Left ventricle myocardium inferior (tissue), 1 donor: ENCODE measurements at places on chromosomes 16 and 17.
A peak's percentile ranks its signal among the peaks of the same experiment; 100 is the strongest.

- H3K27ac ChIP-seq = no peak overlapping the region
- H3K4me1 ChIP-seq = no peaks in the 10 kb centered on the region
- H3K36me3 ChIP-seq = no peaks in the 10 kb centered on the region
- H3K4me3 ChIP-seq = no peak overlapping the region
- DNase-seq = no peak
Observed at GRCh38 chr17:63082273-63082861, 116.3 kb downstream of the TANC2 start.

DNA sequence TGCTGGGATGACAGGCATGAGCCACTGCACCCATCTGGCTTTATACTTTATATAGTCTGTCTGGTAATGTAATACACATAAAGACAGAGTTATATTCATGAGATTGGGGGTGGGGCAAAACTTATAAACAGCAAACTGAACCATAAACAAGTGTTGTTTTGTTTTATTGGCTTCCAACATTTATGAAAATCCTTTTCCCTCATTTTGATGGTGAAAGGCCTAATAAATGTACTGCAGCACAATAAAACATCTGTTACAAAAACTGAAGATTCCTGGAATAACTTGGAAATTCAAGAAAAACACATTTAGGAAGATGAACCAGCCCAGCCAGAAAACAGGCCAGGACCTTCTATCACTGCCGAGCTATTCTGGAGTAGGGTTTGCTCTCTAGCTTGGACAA lies 16.1 kb downstream of the NPRL3 start:
- H3K4me3 ChIP-seq = no peak overlapping the region
- H3K27ac ChIP-seq = no peak overlapping the region
- no peak for DNase-seq
- no peaks in the 10 kb centered on the region for H3K27me3 ChIP-seq
- peaks cover 5% of the 10 kb centered on the region for H3K4me1 ChIP-seq

DNA sequence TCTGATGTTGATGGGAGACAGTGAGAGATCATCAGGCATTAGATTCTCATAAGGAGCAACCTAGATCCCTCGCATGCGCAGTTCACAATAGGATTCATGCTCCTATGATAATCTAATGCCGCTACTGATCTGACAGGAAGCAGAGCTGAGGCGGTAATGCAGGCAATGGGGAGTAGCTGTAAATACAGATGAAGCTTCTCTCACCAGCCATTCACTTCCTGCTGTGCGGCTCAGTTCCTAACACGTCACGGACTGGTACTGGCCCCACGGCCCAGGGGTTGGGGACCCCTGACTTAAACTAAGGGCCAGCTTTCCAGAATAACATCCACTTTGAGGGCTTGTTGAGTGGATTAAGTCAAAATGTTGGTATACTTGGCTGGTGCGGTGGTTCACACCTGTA lies 2.6 kb upstream of the TMEM219 start:
- no peak overlapping the region for H3K27ac ChIP-seq
- H3K4me3 ChIP-seq = no peak overlapping the region
- peaks cover 27% of the 10 kb centered on the region for H3K4me1 ChIP-seq
- H3K27me3 ChIP-seq = no peaks in the 10 kb centered on the region

- H3K4me1 ChIP-seq = no peaks in the 10 kb centered on the region
- DNase-seq = no peak
- H3K27me3 ChIP-seq = no peaks in the 10 kb centered on the region
- H3K27ac ChIP-seq = no peak overlapping the region
Observed at GRCh38 chr16:5385115-5385514, 287.5 kb upstream of the EEF2KMT start.

DNA sequence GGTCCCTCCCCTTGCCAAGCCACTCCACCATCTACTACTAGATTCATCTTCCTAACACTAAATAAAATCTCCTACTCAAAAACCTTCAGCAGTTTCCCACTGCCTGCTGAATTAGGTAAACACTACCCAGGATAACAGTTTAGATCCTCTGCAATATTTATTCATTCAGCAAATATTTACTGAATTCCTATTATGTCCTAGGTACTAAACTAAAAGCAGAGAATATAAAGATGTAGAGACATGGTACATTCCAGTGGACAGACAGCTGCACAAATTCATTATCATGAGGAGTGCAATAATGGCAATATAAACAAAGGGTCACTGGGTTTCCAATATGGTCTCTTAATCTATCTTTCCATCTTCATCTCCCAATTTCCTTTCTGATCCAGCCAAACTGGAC lies 30.7 kb upstream of the HOXB13 start:
- no peak for DNase-seq
- no peak overlapping the region for H3K27ac ChIP-seq
- peaks cover 11% of the 10 kb centered on the region for H3K4me1 ChIP-seq

DNA sequence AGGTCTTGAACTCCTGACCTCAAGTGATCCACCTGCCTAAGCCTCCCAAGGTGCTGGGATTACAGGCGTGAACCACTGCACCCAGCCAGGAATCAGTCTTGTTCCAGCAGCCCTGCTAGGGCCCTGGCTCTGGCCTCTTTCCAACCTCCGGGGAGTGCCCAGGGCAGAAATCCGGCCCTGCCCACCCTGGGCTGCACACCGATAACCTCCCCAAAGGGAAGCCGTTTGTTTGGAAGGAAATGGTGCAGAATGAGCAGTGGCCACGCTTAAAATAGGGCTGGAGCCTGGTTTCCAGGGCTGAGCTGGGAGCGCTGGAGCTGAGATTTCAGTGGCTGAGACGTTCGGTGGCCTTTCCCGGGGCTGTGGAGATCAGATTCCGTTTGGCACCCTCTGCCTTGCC lies 17.8 kb upstream of the EMP2 start:
- peaks cover 49% of the 10 kb centered on the region for H3K4me1 ChIP-seq
- peak; percentile 64 for DNase-seq
- H3K4me3 ChIP-seq = no peak overlapping the region

- no peak overlapping the region for H3K27ac ChIP-seq
- H3K36me3 ChIP-seq = no peaks in the 10 kb centered on the region
- no peak for DNase-seq
- H3K4me1 ChIP-seq = peaks cover 15% of the 10 kb centered on the region
Observed at GRCh38 chr16:85689285-85689949, 663 bp upstream of the GINS2 start.

DNA sequence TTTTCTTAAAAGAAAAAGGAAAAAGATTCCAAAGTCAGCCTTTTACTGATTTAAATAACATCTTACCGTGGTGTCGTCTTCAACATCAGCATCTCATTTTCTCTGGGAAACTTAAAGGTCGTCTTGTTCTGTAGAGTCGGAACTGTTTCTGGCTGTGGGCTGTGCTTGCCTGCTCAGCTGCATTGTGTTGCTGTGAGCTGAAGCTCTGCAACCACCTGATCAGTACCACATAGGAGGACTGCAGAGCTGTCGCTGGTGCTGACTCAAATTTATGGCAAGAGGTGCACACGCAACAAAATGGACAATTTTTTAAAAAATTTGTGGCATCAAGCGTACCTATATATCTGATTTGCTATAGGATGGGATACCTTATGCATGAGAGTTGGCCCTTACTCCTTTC lies at the start of gene OMG:
Gene OMG, minus strand, starts transcription at position 150 of the 400 bp plus-strand sequence. CDS start 908 bp downstream, outside the sequence.
- no peaks in the 10 kb centered on the region for H3K27me3 ChIP-seq
- no peaks in the 10 kb centered on the region for H3K36me3 ChIP-seq
- H3K27ac ChIP-seq = no peak within 1 kb of the TSS

GRCh38 chr17:37856245-37856644 lies 68.0 kb upstream of the TBC1D3K start:
- H3K27ac ChIP-seq = no peak overlapping the region
- peaks cover 23% of the 10 kb centered on the region for H3K27me3 ChIP-seq
- no peak overlapping the region for H3K4me3 ChIP-seq
- H3K36me3 ChIP-seq = no peaks in the 10 kb centered on the region

- H3K4me1 ChIP-seq = peaks cover 25% of the 10 kb centered on the region
- peaks cover 66% of the 10 kb centered on the region for H3K27me3 ChIP-seq
- no peak for DNase-seq
- no peak overlapping the region for H3K4me3 ChIP-seq
- H3K27ac ChIP-seq = no peak overlapping the region
Observed at GRCh38 chr17:47844814-47845715, 4.0 kb upstream of the SCRN2 start.

DNA sequence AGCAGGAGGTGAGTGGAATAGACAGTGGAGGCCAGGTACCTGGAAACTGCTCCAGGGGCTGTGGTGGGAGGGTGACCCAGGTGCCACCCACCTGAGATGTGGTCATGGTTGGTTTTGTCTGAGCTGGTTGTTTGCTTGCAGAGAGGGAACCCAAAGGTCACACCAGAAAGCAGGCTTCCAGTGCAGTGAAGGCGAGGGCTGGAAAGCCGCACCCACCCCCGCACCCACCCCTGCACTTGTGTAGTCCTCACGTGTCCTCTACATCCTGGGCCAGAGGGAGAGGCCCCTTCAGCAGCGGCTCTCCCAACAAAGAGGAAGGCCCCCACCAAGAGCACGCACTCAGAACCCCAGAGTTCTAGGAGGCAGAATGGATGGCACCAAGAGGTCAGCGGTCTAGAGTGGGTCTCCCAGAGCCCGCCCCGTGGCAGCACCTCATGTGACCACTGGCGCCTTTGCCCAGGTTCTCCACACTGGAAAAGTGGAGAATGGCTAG lies 92.6 kb upstream of the CBX4 start:
- H3K4me3 ChIP-seq = no peak overlapping the region
- H3K36me3 ChIP-seq = no peaks in the 10 kb centered on the region
- H3K27me3 ChIP-seq = peaks cover 59% of the 10 kb centered on the region
- peaks cover 15% of the 10 kb centered on the region for H3K4me1 ChIP-seq

- no peak for DNase-seq
- H3K27me3 ChIP-seq = peaks cover 98% of the 10 kb centered on the region
- H3K4me3 ChIP-seq = no peak overlapping the region
- H3K4me1 ChIP-seq = peaks cover 10% of the 10 kb centered on the region
Observed at GRCh38 chr17:36655726-36656125, 54.3 kb downstream of the MRM1 start.

DNA sequence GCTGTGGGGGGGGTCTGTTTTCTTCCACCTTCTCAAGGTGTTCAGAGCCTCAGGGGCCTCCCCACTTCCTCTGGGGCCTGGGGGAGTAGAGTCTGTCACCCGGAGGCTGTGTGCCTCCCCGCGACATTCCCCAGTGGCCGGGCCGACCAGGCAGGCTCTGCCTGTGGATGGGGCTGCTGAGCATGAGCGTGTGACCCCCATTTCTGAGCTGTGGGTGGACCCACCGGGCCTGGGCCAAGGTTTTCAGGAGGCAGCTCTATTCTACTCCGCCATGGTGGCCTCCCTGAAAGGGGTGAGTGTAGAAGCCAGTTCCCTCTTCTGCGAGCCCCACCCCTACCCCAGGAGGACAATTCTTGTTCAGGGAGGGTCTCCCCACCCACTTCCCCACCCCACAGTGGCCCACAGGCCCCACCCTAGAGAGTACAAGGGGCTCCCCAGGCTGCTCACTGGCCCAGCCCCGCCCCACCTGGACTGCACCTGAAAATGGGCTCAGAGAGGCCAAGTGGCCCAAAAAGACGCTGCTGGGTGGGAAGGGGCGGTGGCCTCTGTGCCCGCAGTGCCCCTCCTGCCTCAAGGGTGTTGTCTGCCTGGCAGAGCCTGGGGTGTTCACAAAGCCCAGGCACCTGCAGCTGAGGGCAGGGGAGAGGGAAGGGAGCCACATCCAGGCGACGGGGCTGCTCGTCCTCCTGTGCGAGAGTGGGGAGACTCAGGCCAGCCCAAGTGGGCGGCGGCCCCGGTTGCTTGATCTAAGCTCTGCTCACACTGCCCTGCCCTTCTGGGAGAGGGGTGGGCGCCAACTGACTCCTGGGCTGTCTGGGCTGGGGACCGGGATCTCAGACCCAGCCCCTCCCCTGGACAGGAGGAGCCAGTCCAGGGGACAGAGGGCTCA lies 1.3 kb downstream of the MSLN start:
- H3K36me3 ChIP-seq = no peaks in the 10 kb centered on the region
- peaks cover 59% of the 10 kb centered on the region for H3K27me3 ChIP-seq
- H3K4me1 ChIP-seq = no peaks in the 10 kb centered on the region
- DNase-seq = no peak
- H3K27ac ChIP-seq = no peak overlapping the region

DNA sequence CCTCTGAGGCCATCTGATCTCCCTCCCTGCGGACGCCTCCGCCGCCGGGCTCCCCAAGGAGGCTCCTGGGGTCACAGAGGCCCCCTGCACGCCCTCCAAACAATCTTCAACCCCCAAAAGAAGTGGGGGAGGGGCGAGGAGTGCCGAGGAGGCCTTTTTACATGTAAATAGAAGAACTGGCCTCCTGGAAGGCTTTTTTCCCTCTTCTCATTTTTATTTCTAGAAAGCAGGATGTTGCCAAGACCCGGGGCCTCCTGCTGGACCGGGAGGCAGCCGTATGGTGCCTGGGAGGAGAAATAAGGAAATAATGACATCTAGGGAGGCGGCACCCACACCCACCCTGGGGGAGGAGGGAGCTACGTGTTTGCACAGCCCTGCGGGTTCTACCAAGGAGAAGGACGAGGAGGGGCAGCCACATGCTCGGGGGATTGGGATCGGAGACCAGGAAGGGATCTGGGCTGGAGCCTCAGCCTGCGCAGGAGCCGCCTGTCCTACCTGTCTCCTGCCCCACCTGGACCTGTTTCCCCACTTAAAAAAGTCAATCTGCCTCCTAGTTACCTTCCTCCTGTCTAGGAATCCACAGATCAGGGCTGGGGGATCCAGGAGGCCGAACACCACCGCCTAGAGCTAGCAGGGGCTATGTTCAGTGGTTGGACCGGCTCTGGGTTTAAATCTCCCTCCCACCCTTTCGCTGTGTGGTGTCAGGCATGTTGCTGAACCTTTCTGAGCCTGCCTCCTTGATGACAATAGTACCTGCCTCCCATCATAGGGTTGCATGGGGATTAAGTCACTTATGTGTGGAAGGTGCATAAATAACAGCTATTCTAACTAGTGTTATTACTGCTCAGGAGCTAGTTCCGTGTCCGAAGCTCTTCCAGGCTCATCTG lies 175.7 kb upstream of the GSE1 start:
- H3K27me3 ChIP-seq = no peaks in the 10 kb centered on the region
- no peaks in the 10 kb centered on the region for H3K36me3 ChIP-seq
- no peak for DNase-seq
- peaks cover 18% of the 10 kb centered on the region for H3K4me1 ChIP-seq

DNA sequence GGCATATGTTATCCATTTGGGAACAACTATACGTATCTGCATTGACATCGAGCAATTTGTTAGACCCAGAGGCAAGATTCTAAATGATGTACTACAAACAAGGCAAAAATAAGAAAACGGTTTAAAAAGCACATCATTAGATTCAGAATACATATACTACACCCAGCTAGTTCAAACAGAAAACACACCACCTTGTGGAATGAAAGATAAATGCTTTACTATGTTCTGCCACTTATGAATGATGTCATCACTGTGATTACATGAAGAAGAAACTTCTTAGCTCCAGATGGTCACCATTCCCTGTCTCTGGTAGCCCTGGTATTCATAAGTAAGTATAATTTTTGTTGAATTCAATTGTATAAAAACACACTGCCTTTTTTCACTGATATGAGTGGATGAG lies 7.8 kb downstream of the NACA2 start:
- no peak overlapping the region for H3K4me3 ChIP-seq
- no peak overlapping the region for H3K27ac ChIP-seq
- H3K36me3 ChIP-seq = no peaks in the 10 kb centered on the region

GRCh38 chr17:72351884-72352346 lies 231.1 kb downstream of the SOX9 start:
- no peak for DNase-seq
- H3K27me3 ChIP-seq = peaks cover 89% of the 10 kb centered on the region
- no peaks in the 10 kb centered on the region for H3K36me3 ChIP-seq
- H3K4me1 ChIP-seq = no peaks in the 10 kb centered on the region

- H3K27me3 ChIP-seq = peaks cover 14% of the 10 kb centered on the region
- no peak for DNase-seq
- no peaks in the 10 kb centered on the region for H3K36me3 ChIP-seq
- peaks cover 12% of the 10 kb centered on the region for H3K4me1 ChIP-seq
- H3K4me3 ChIP-seq = no peak overlapping the region
- no peak overlapping the region for H3K27ac ChIP-seq
Observed at GRCh38 chr17:77248216-77249114, 107.7 kb downstream of the SEC14L1 start.

GRCh38 chr16:65274566-65274965 lies 152.7 kb upstream of the CDH11 start:
- H3K27me3 ChIP-seq = no peaks in the 10 kb centered on the region
- H3K4me3 ChIP-seq = no peak overlapping the region
- DNase-seq = no peak
- peaks cover 4% of the 10 kb centered on the region for H3K4me1 ChIP-seq
- H3K36me3 ChIP-seq = no peaks in the 10 kb centered on the region
